ENCODE measurements at places on chromosomes 7 and 10.

DNA sequence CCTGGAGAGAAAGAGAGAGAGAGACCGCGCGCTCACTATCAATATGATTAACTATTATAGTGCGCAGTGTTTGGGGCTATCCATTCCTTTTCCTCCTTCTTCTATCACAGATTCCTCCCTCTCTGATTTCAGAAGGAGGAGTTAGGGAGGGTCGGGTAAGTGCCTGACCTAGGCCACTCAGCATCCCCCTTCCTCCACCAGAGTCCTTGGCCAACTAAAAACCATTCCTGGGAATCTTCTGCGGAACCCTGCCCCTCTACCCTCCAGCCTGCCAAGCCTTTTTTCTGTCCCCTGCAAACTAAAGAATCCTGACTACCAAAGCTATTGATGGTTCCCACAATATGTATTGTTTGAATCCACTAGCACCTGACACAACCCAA is 256.2 kb upstream of the NFE2L3 start:
- no peak for DNase-seq

DNA sequence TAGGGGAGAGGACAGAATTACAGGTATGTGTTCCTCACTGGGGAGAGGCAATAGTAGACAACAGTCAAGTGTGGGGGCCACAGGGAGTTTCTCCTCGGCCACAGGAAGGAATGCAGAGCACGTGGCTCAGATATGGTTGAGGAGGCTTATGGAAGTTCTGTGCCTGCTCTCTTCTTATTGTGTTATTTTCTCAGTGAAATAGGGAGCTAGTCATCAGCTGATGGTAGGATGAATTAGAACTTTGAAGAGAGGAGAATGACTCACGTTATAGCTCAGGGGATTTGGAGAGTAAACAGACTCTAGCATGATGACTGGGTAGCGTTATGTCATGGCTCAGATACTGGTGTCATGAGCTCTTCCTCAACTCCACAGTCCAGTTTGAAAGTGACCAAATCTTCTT is 308.3 kb upstream of the IGFBP3 start:
- no peak for DNase-seq

DNA sequence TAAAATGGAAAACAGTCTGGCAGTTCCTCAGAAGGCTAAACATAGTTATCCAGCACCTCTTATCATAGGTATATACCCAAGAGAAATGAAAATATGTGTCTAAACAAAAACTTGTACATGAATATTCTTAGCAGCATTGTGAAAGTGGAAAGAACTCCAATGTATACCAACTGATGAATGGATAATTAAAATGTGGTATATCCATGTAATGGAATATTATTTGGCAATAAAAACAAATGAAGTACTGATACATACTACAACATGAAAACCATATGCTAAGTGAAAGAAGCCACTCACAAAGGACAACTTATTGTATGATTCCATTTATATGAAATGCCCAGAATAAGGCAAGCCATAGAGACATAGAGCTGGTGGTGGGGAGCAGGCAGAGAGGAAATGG is 32.2 kb upstream of the NAMPT start:
- no peak for DNase-seq

- DNase-seq: no peak
Measured at GRCh38 chr7:149191851-149192250, 3.5 kb upstream of the ZNF282 start.
